ENCODE measurements at places on chromosomes 12 and 14.

- DNase-seq, result no peak
These were observed 289.1 kb downstream of the CACNA1C start for GRCh38 chr12:2341871-2342270.

GRCh38 chr14:103897075-103897947 lies 30.9 kb upstream of the TDRD9 start:
- no peak for DNase-seq

DNA sequence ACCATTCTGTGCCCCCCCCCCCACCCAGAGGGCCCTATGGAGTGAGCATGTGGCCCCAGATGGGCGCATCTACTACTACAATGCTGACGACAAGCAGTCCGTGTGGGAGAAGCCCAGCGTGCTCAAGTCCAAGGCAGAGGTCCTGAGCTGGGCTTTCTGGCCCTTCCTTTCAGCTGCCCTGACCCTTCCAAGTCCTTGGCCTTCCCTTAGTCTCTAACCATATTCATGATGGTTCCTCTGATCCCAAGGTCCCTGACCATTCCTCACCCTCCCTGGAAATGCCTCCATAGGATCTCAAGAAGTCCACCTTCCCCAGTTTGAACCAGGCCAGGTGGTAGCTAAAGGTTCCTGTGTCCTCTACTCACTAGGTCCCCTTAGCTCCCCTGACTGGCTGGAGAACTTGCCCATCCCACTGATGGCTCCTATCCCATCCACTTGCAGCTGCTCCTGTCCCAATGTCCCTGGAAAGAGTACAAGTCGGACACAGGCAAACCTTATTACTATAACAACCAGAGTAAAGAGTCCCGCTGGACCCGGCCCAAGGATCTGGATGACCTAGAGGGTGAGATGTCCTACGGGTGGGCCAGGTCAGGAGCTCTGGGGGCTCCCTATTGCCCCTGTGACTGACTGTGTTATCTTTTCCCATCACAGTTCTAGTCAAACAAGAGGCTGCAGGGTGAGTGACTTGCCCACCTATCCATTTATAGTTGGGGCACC lies 9.8 kb downstream of the PRPF40B start:
- DNase-seq, result no peak

DNA sequence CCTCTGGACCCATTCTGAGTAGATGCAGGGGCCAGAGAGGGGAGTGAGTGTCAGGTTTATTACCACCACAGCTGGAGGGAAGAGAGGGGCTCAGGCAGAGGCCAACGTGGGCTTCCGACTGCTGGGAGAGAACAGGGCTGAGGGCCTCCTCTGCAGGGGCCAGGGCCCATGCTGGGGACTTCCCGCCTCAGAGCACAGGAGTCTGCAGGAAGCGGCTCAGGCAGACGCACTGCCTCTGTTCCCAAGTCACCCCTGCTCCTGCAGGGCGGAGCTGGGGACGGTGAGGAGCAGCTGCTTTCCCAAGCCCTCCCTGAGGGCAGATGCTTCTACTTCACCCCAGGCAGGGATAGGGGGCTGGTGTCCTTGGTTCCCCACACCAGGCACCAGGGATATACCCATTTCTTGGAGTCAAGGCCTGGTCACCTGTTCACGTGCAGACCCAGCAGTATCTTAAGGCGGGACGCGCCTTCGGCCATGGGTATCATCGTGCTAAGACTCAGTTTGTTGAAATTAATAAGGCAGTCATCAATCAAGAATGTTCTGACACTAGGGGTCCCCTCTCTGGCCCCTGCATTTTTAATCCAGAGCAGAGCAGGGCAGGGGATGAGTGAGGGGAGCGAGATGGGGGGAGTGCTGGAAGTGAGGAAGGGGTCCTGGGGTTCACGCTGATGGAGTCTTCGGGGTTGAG lies 100.0 kb downstream of the PIWIL1 start:
- no peak for DNase-seq

- no peak for DNase-seq
These were observed 244.2 kb downstream of the GPHN start for GRCh38 chr14:66752109-66752508.

GRCh38 chr12:26628234-26628633 lies 204.8 kb downstream of the ITPR2 start:
- DNase-seq, result no peak

- no peak for DNase-seq
These were observed 231.9 kb upstream of the FOXN3 start for GRCh38 chr14:89648924-89649323.

GRCh38 chr14:46672128-46672527 lies 20.5 kb upstream of the RPL10L start:
- no peak for DNase-seq

DNA sequence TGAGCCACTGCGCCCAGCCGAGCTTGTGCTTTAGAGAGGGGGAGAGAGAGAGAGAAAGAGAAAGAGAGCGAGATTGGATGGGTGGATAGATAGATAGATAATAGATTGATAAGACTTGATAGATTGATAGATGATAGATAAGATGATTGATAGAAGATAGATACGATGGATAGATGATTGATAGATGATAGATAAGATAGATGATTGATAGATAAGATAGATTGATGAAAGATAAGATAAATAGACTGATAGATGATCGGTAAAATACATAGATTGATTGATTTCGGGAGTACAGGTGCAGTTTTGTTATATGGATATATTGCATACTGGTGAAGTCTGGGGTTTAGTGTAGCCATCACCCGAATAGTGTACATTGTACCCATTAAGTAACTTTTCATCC lies 65.9 kb downstream of the SPRING1 start:
- no peak for DNase-seq

- no peak for DNase-seq
These were observed 40.0 kb downstream of the FGD6 start for GRCh38 chr12:95177201-95177768.

GRCh38 chr12:112711507-112711906 lies 80.0 kb upstream of the RPH3A start:
- DNase-seq, result no peak

DNA sequence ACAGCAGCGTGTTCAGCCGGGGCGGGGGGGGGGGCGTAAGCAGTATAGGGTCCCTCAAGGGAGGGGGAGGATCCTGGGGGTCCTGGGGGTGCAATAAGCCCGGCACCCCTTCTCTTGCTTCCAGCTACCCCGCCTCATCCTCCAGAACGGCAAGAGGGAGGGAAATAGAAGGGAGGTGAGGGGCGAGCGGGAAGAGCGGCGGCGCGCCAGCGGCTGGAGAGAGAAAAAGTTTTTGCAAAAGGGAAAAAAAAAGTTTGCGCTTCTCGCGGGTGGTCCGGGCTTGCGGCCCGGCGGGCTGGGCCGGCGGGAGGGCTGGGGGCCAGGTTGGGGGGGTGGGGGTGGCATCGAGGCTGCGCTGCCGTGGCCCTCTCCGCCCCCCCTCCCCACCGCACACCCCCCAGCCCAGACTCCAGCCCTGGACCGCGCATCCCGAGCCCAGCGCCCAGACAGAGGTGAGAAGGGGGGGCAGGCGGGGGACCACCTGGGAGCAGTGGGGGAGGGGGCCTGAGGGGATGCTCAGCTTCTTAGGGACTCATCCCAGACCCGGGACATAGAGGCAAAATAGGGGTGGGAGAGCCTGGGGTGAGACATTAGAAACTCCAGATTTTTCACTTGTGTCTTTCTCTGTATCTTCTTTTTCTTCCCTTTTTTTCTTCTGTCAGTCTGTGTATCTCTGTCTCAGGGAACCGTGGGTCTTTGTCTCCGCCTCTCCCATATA lies at the start of gene GLI1:
GLI1 (plus strand) TSS at position 36 of the 718 bp plus-strand sequence. CDS start 3,907 bp downstream, outside the sequence.
- no peak for DNase-seq

- no peak for DNase-seq
These were observed 80.6 kb upstream of the STRN3 start for GRCh38 chr14:31106768-31107167.

DNA sequence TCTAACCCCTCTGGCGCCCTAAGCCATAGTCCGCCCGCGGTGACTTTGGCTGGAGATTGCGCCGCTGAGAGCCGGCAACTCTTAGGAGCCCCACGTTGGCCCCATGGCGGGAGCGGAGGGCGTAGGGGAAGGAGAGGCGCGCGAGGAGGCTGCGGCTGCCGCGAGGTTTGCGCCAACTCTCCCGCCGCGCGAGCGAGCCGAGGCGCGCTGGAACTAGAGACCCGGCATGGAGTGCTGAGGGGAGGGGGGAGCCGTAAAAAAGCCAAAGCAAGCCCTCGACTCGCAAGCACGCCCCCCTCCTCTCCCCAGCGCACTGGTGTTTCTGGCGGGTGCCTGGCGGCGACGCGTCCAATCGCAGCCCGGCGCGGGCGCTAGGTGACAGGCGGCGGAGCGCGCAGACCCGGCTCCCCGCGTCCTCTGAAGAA lies at the start of gene SYT10:
SYT10 (minus strand) TSS at position 233 of the 425 bp plus-strand sequence. CDS start 297 bp downstream, outside the sequence.
- no peak for DNase-seq

GRCh38 chr12:109844983-109845823 lies 12.0 kb upstream of the TRPV4 start:
- peak; percentile 82 for DNase-seq
